Posterior cingulate gyrus (tissue), 11 donors: ENCODE measurements at places on chromosomes 6 and 20.

DNA sequence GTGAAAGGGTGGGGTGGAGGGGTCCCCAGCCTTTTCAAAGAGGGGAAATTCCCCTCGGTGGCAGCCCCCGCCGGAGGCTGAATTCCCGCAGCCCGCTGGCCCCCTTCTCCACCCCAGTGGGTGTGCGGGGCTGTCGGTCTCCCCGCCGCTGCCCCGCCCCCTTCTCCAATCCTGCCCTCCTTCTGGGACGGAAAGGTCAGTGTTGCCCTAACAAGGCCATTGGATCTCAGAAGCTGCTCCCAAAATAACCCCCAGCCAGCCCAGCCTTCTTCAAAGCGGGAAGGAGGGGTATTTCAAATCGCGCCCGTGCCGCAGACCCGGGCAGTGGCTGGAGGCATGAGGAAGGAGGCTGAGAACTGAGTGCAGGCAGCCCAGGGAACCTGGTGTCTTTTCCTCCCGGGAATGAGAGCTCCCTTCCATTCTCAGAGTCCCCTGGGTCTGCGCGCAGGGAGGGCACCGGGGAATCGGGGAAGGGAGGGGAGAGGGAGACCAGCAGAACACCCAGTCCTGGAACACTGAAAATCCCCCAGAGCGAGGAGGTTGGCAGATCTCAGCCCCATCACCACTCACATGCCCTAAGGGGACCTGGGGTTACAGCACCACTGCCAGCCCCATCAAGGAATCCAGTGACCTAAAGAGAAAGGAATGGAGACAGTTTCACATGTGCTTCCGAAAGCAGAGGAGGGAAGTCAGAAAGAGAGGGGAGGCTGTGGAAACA lies at the start of gene JPH2:
Gene JPH2 (minus strand): TSS at position 135 of the 718 bp plus-strand sequence. CDS start 483 bp downstream, outside the sequence.
- DNase-seq = no peak

DNA sequence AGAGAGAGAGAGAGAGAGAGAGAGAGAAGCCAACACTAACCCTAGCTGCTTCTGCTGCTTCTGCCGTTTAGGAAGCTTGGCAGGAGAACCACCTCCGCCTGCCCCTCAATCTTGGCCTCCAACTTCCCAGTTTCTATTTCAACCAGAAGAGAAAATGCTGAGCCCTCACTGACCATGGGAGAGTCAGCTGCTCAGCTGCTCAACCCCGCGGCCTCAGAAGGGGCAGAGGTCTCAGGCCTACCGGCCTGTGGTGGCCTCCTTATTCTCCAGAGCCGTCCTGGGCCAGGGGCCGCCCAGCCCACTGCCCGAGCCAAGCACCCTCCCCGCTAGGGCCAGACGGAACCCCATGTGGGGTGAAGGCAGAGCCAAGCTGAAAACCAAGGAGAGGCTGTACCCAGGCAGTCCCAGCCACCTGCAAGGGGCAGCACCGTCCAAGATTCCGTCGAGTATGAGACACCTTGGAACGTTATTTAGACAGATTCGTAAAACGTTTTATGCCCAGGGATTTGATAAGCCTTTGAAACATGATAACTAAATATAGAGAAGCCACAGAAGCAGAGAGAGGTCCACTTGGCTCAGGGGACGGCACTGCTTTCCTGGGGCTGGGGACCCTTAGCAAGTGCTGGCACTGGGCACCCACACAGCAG lies 116.6 kb downstream of the DLL1 start:
- no peak for DNase-seq

- DNase-seq = no peak
Measured at GRCh38 chr20:25499031-25499430, 86.3 kb downstream of the NINL start.

- DNase-seq = no peak
Measured at GRCh38 chr20:7022597-7022996, 255.1 kb downstream of the BMP2 start.
